ENCODE measurements at places on chromosomes 16 and 17.

GRCh38 chr17:80961541-80962330, 29.9 kb upstream of the CHMP6 start:
- no peak for DNase-seq

- no peak for DNase-seq
These were observed 86.1 kb upstream of the RBFOX1 start for GRCh38 chr16:7246578-7246977.

DNA sequence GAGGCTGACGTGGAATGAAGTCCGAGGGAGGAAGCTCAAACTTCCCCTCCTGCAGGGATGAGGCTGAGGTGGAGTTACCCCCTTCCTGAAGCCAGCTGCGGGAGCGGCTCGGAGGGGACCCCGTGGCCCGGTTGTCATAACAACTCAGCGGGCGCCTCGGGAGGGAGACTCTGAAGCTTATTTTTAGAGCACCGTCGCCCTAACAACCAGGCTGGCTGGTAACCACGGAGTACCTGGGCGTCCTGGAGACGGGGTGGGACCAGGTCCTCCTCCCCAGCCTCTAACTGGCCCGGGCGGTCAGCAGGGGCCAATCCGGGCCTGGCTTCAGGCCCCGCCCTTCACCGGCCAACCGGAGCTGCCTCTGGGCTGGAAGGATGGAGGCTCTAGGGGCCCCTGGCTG, 27.7 kb downstream of the NECAB2 start:
- DNase-seq: no peak

DNA sequence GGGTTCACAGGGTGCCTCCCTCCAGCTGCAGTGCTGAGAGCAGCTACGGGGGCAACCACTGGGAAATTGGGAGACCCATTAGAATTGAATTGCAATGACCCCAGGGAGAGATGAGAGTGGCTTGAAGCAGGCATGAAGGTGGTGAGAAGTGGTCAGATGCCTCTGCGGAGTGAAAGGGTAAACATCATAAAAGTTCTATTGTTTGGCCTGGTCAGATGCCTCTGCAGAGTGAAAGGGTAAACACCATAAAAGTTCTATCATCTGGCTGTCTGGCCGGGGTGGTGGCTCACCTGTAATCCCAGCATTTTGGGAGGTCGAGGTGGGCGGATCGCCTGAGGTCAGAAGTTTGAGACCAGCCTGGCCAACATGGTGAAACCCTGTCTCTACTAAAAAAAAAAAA, 53.5 kb downstream of the TNFRSF13B start:
- DNase-seq: no peak

DNA sequence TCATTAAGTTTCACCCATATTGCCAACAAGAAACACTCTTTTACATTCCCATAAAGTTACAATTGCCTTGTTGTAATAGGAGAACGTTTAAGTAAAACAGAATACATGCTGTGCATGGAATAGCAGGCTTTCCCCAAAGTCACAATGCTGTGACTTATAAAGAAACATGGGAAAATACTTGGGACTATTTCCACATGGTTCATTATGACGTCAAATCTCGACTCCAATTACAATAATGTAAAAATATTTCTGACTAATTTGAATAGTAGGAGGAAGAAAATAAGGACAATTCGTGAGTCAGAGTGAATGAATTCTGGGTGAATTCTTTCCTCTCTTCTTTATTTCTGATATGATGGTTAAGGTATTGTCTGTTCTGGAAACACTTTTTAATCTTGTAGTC, 52.8 kb downstream of the CDH11 start:
- no peak for DNase-seq

GRCh38 chr17:10177913-10178505, 20.4 kb downstream of the GAS7 start:
- DNase-seq: no peak
